Activated CD4-positive, alpha-beta T cell treated with anti-CD3 and anti-CD28 coated beads, Interleukin-2, amount 50 U/mL, for 4 hours (primary cell): ENCODE measurements at places on chromosomes 3 and 15.

- no peak for DNase-seq
These were observed 83.4 kb downstream of the SLCO3A1 start for GRCh38 chr15:91936927-91937326.

DNA sequence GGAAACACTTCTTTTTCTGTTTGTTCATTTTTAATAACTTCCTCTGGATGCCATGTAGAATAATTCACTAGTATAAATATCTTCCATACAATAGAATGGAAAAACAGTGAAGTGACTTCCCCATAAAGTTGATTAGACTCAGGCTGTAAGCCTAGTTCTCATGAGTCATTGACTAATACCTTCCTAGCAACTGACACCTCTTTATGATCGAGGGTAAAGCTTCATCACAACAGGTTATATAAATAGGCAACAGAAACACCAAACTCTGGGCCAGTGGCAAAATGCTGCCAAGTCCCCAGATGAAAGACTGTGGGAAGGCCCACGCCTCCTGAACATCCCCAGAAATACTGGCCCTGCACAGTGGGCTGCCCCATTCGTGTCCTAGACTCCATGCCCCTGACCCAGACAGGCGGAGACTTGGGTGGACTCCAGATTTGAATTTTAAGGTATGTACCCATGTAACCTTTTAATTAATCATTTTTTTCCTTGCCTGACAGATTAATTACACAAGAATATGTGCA, 71.3 kb upstream of the TBC1D23 start:
- DNase-seq, result no peak

- DNase-seq, result no peak
These were observed 61.1 kb downstream of the ST3GAL6 start for GRCh38 chr3:98824256-98824655.

- peak; percentile 60 for DNase-seq
These were observed 79.7 kb downstream of the TMEM266 start for GRCh38 chr15:76139368-76140073.
